ENCODE measurements at places on chromosomes 16 and 17. TPM values are rescaled to one million over a fixed set of nuclear protein-coding genes. Genes with fewer than 3 reads are reported as not detected.

Gene CACNA1G
- 0.24 TPM for total RNA-seq

Gene TMEM238L
- not detected for total RNA-seq

Gene ANKS4B
- total RNA-seq = not detected

Gene CLEC3A
- total RNA-seq = not detected

Gene KRT27
- total RNA-seq = not detected

Gene ANKRD13B
- 14.1 TPM for total RNA-seq

Gene ZNF287
- total RNA-seq = 5.1 TPM

Measured in activated naive CD4-positive, alpha-beta T cell treated with anti-CD3 and anti-CD28 coated beads for 36 hours (primary cell).